Fibroblast of the aortic adventitia (primary cell): ENCODE measurements at places on chromosomes 6 and 20. TPM values are rescaled to one million over a fixed set of nuclear protein-coding genes. Genes with fewer than 3 reads are reported as not detected.

Gene FGD2
- not detected in 2 replicates for total RNA-seq

Gene CGA
- not detected in 2 replicates for total RNA-seq

Gene EDEM2
- 16.7 and 34.1 TPM in 2 replicates for total RNA-seq

Gene MYMX
- not detected in 2 replicates for total RNA-seq

Gene PNRC1
- 92.3 and 138 TPM in 2 replicates for total RNA-seq

Gene MYL9
- total RNA-seq = 43.6 and 50.0 TPM in 2 replicates

Gene BEND6
- total RNA-seq = 15.3 and 34.8 TPM in 2 replicates

Gene HTR1B
- total RNA-seq = under 0.01 and 0.25 TPM in 2 replicates

Gene PSORS1C1
- 1.2 and 7.0 TPM in 2 replicates for total RNA-seq

Gene NOTCH4
- 1.1 and 2.2 TPM in 2 replicates for total RNA-seq

Gene MYT1
- total RNA-seq = not detected in 2 replicates

Gene HLA-DMB
- 0.09 TPM in 1 of 2 replicates, not detected in the other for total RNA-seq

Gene LTB
- not detected in 2 replicates for total RNA-seq

Gene FRMD1
- total RNA-seq = not detected in 2 replicates

Gene PTPRK
- total RNA-seq = 27.1 and 70.2 TPM in 2 replicates

Gene SUPT3H
- 10.6 and 13.4 TPM in 2 replicates for total RNA-seq
